ENCODE measurements at places on chromosomes 12 and 14. TPM values are rescaled to one million over a fixed set of nuclear protein-coding genes. Genes with fewer than 3 reads are reported as not detected.

FGF23 gene
- total RNA-seq, result not detected

GRIN2B gene
- 0.29 TPM for total RNA-seq

CLEC2A gene
- not detected for total RNA-seq

DNA sequence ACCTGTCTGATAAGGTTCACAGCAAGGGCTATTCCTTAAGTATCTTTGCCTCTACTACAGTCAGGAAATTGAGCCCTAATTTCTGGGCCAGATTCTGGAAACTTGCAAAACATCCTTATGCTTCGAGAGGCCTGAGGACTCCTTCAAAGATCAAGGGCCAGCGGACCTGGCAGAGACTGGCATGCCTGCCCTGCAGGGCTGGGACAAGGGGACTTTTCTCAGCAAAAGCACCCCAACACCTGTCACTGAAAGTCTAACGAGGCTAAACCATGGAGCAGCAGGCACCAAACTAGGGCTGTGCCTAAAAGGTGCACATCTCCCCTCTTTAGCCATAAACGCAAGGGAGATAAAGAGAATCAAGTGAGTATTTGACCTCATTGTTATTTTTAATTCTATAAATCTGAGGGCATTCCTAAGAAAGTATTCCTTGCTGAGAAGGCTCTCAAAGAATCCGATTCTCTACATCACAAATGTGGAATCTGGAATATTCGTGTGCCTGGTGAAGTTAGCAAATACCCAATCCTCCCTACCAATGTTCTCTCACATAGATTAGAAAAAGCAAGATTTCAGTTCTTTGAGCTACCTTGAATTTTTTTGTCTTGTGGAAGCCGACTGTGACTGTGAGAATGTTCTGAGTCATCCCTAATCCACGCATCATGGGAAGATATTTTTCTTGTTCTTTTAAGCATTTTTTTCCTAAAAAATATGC lies 328.2 kb upstream of the NOVA1 start:
- DNase-seq, result no peak

- DNase-seq, result no peak
Measured at GRCh38 chr12:2286461-2287131, 233.8 kb downstream of the CACNA1C start.

- no peak for DNase-seq
Measured at GRCh38 chr12:76246611-76247010, 101.6 kb downstream of the BBS10 start.

DNA sequence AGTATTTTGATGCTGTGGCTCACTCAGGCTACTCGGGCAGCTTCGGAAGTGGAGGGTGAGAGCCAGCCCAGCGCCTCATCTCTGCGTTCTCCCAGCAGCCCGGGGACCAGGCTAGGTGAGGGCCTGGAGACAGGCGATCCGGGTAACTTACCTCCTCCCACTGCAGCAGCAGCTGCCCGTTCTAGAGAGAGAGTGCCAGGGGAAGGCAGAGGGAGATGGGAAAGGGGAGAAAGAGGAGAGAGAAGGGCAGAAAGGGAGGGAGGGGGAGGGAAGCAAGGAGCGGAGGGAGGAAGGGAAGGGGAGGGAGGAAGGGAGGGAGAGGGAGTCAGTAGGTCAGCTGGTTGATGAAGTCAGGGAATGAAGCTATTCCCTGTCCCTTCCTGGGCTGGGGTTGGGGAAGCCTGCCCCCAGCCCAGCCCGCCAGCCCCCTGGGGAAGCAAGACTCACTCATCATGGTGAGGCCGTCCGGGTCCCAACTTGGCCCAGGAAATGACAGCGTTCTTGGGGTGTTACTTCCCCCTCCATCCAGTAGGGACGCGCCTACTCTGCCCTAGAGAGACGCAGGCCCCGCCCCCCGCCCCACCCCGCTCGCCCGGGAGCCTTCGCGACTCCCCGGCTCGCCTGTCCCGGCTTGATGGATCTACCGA lies at the start of gene IFI27L2:
IFI27L2 (minus strand) TSS at position 494 of the 647 bp plus-strand sequence; CDS start at position 454, 40 bp downstream.
- DNase-seq, result peak; percentile 82

DNA sequence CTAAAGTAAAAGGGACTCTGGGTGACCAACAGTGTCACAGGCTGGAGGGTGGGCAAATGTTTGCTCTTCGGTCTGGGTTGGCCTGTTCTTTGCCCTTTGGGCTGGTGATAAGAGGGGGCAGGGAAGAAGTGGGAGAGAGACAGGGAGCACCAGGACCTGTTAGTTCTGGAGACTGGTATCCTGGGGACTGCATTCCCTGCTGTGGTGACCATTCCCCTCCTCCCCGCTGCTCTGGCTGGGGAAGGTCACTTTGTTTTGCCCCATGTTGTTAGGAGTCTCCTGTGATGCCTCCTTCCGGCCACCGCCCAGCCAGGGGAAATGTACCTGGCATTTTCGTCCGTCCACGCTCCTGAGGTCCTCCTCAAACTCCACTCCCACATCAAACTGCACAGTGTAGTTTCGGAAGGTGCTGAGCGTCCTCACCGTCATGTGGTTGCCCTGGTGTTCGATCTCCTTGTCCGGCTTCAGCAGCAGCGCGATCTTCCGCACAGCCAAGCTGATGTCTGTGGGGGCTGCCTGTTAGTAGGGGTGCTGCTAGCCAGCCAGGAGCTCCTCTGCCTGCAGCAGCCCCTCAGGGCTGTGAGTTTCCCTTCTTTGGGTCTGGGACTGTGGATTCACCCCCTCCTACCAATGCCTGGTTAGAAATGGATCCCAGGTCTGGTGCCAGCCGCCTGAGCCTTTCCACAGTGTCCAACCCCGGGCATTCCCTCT lies 618 bp downstream of the RBP5 start:
- no peak for DNase-seq

GRCh38 chr14:63231766-63232165 lies 27.5 kb downstream of the RHOJ start:
- no peak for DNase-seq

All from left cardiac atrium (tissue), 4 donors.